Right lung (tissue), 10 donors: ENCODE measurements at places on chromosomes 5 and 9. TPM values are rescaled to one million over a fixed set of nuclear protein-coding genes. Genes with fewer than 3 reads are reported as not detected.
A peak's percentile ranks its signal among the peaks of the same experiment; 100 is the strongest.

CDX1 gene
- 0.66 TPM for polyA plus RNA-seq

PCDHA13 gene
- polyA plus RNA-seq = 0.11 TPM

TMOD1 gene
- 1.6 TPM for polyA plus RNA-seq

SH2D3C gene
- 22.1 TPM for polyA plus RNA-seq

OTP gene
- polyA plus RNA-seq = not detected

RLN2 gene
- polyA plus RNA-seq = 2.6 TPM

TMEM174 gene
- not detected for polyA plus RNA-seq

SPATA31D4 gene
- polyA plus RNA-seq = not detected

MTRR gene
- polyA plus RNA-seq = 62.5 TPM

GPR21 gene
- polyA plus RNA-seq = 0.42 TPM

OLFML2A gene
- polyA plus RNA-seq = 72.1 TPM

LPAR1 gene
- 58.9 TPM for polyA plus RNA-seq

RASGEF1C gene
- not detected for polyA plus RNA-seq

- DNase-seq = no peak
Measured at GRCh38 chr9:137130176-137130755, 8.7 kb upstream of the GRIN1 start.

- peak; percentile 86 for DNase-seq
Measured at GRCh38 chr9:35510754-35511428, 21.0 kb downstream of the RUSC2 start.

DNA sequence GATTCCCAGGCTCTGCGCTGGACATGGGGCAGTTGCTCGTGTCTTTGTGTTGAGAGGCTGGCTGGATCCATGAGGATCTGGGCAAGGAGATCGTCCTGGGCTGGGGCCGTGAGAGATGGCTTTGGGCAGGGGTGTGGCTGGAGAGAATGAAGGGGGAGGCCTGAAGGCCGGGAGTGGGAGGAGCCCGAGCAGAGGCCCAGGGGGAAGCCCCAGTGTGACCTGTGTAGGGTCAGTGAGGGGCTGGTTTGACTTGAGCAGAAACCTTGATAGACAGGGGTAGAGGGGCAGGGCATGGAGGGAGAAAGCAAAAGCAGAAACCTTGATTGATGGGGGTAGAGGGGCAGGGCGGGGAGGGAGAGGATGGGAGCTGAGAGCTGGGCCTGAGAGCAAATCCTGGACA, 54.4 kb upstream of the ASS1 start:
- DNase-seq = no peak

- no peak for DNase-seq
Measured at GRCh38 chr5:91110686-91111085, 272.4 kb downstream of the ARRDC3 start.

DNA sequence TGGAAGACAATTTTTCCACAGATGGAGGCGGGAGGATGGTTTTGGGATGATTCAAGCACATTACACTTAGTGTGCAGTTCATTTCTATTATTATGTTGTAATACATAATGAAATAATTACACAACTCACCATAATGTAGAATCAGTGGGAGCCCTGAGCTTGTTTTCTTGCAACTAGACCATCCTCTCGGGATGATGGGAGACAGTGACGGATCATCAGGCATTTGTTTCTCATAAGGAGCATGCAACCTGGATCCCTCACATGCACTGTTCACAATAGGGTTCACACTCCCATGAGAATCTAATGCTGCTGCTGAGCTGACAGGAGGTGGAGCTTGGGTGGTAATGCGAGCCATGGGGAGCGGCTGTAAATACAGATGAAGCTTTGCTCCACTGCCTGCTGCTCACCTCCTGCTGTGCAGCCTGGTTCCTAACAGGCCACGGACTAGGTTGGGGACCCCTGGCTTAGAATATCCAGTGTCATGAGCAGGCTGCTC, 1.6 kb downstream of the STKLD1 start:
- no peak for DNase-seq

DNA sequence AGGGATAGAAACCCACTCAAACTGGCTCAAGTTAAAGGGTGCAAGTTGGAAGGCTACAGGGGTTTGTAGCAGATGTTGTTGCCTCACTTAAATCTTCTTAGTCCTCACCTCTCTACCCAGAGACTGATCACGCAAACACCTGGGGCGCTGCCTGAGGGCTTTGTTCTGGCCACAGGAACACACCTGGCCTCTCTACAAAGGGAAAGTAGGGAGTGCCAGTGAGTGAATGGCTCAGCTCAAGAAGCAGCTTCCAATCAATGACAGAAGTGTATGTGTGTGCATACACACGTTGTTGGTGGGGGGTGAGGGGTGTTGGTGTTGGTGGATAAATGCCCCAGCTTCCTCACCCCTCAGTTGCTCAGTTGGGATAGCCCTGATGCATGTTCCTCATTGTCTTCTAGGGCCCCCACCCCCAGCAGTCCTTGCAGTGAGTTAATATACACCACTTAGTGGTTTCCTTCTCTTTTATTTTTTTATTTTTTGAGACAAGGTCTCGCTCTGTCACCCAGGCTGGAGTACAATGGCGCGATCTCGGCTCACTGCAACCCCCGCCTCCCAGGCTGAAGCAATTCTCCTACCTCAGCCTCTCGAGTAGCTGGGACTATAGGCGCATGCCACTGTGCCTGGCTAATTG, 30.6 kb upstream of the CTNNA1 start:
- DNase-seq = no peak

GRCh38 chr5:17309462-17309861, 92.0 kb downstream of the BASP1 start:
- DNase-seq = no peak

- DNase-seq = peak; percentile 98
Measured at GRCh38 chr5:55994998-55995914, 493 bp upstream of the IL6ST start.

- no peak for DNase-seq
Measured at GRCh38 chr9:4375424-4376200, 75.7 kb upstream of the GLIS3 start.

GRCh38 chr5:131644822-131645221, 9.8 kb upstream of the RAPGEF6 start:
- no peak for DNase-seq

GRCh38 chr5:80672140-80672736, 17.5 kb upstream of the DHFR start:
- DNase-seq = peak; percentile 36

DNA sequence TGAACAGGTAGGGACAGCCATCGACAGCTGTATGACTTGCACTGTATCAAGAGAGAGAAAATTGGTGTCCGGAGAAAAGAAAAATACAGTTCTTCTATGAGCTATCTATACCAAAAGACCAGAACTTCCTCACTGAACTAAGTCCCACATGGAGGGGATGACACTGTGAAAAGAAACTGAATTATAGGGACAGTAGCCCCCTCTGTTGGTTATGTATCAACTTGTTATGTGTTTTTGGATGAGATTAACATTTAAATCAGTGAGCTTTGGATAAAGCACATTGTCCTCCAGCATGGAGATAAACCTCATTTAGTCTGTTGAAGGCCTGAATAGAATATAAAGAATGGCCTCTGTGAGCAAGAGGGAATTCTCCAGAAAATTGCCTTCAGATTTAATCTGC, 176.6 kb upstream of the SH3GL2 start:
- DNase-seq = no peak

DNA sequence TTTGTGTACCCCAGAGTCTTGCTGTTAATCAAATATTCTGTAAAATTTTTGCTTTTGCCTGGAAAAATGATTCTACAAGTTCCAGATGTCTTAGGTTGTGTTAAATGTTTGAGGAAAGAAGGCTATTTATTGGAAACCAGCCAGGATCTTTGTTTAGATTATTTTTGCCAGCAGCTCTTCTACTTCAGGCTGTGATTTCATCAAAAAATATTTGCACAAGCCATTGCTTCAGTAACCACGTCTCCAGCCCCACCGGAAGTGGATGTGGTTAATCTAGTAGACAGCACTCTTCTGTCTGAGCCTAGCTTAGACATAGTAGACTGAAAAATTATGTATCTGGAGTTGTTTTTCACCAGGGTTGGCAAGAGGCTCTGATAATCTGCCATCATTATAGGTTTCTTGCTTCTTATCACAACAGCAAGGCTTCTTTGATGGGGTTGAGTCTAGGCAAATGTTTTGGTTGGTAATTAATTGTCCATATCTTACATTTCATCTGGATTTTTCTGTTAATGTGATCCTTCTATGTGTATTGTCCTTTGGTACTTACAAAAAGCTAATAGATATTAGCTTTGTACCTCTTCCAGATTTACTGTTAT, 17.1 kb downstream of the KCTD16 start:
- peak; percentile 81 for DNase-seq

- peak; percentile 77 for DNase-seq
Measured at GRCh38 chr9:14203356-14204056, 110.4 kb downstream of the NFIB start.

- DNase-seq = peak; percentile 26
Measured at GRCh38 chr5:129460936-129461710, 1.0 kb downstream of the ADAMTS19 start.

- DNase-seq = no peak
Measured at GRCh38 chr9:1606253-1606652, 408.9 kb upstream of the SMARCA2 start.

DNA sequence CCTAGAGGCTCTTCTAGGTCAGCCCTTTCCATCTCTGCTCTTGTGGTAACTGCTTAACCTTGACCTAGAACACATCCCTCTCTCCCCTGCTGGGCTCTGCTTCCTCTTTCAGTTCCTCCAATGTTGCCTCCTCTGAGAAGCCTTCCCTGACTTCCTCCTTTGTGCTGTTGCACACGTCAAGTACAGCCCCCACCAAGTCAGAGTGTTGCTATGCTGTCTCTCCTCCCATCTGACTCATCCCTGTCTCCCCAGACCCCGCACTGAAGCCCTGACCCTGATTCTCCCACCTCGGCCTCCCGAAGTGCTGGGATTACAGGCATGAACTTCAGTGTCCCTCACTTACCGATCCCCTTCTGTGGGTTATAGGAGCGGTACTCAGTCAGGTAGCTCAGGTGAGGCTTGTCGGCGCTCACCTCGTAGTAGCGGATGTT, 10.4 kb upstream of the TRIM14 start:
- DNase-seq = no peak

DNA sequence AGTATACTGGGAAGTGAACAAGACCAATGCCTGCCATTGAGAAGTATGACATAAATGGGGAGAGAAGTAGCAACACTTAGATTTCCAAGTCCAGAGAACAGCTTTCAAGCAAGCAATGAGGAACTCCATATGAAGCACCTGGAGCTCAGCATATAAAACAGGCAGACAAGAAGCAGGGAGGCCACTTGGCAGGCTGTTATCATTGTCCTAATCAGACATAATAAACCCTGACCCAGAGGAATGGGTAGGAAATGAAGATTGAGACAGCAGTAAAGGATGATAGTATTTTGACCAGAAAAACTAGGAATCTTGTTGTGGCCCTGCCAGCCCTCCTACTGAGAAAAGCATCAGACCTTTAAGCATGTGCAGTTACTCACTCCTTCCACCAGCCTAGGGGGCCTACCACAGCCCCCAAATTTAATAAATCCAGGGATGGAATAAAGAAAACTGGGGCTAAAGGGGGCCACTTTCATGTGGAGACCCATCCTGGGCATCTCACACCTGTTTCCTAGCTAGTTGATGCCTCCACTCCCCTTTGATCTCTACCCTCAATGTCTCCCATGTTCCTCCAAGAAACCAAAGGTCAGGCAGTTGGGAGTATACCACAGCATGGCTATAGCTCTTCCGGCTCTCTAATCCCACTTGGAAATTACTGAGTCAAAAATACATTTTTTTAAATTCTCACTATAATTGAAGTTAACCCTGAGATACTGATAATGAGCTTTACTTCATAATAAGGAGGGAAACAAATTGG, 135.1 kb downstream of the SIL1 start:
- DNase-seq = no peak

GRCh38 chr9:87732344-87732743, 6.4 kb downstream of the CTSL start:
- DNase-seq = no peak

- no peak for DNase-seq
Measured at GRCh38 chr5:173328844-173329490, 753 bp upstream of the STC2 start.

DNA sequence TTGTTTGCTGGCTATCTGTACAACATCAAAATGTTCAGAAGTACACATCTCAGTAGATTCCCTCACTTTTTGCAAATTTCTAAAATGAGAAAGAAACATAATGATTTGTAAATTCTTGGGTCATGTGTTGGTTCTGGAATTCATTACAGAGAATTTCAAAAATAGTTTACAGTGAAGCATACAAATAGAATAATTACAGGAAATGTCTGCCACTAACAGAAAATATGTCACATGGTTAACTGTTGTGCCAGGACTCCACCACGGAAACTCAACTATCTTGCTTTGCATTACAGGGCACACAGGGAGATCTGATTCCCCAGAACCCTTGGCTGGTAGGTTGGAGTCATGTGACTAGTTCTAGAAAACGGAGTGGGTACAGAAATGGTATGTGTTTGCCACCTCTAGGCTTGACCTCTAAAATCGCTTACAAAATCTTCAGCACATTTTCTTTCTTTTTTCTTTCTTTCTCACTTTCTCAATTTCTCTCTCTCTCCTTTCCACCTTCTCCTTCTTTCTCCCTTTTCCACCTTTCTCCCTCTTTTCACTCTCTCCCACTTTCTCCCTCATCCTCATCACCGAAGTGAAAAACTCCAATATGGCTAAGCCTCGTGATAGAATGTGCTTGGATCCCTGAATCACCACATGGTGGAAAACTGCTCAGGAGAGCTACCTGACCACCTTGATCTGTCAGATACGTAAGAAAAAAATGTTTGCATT, 32.4 kb downstream of the RASEF start:
- no peak for DNase-seq
